Heart left ventricle (tissue), 16 donors: ENCODE measurements at places on chromosomes 1 and 21. TPM values are rescaled to one million over a fixed set of nuclear protein-coding genes. Genes with fewer than 3 reads are reported as not detected.
A peak's percentile ranks its signal among the peaks of the same experiment; 100 is the strongest.

DNA sequence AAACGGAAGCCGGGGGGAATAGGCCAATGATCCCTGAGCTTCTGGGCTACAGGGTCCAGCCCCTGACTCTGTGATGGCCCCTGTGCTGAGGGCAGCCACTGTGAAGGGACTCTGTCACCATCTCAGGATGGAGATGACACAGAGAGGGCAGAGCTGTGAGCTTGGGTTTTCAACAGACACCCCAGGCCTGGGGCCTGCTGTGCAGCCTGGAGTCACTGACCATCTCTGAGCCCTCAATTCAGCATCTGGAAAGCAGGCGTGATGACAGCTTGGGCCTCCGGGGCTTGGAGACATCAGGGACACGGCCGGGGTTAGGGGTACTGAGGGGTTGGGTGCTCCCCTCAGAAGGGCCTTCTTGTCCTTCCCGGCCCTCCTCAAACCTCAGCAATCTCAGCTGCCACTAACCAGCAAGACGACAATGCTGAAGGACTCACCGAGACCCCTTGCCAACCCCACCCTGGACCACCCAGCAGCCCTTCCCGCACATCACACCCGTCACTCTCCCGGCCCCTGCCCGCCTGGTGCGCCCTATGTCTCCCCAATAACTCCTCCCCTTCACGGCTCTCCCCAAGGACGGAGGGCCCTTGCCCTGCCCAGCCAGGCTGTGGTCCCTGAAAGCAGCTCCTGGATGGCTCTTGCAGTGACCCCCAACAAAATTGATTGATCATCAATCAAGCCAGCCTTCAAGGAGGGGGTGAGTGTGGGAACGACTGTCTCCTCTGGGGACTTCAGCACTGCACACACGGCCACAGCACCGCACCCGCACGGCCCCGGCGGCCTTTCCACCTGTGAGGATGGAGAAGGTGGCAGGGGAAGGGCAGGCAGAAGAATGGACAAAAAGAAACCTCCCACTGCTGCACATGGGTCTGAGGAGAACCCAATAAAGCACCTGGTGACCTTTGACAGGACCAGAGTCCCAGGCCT lies 4.3 kb downstream of the MEGF6 start:
- no peak for DNase-seq

GRCh38 chr1:3676581-3677470 lies 24.5 kb downstream of the TP73 start:
- peak; percentile 17 for DNase-seq

DNA sequence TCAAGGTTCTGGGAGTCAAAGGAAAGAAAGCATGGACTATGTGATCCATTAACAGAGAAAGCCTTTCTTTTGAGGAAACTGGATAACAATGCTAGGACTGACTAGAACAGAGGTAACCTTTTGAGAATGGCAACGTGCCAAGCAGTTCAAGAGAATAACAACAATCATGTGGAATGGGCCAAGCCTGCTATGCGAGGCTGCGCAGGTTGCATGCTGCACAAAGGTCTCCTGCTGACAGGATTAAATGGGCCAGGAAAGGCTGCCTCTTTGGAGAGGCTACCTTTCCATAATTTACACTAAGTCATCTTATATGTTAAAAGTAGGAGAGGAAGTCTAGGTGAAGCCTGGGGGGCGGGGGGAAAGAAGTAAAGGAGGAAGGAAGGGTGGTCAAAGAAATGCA lies 5.8 kb downstream of the PCNX2 start:
- no peak for DNase-seq

DNA sequence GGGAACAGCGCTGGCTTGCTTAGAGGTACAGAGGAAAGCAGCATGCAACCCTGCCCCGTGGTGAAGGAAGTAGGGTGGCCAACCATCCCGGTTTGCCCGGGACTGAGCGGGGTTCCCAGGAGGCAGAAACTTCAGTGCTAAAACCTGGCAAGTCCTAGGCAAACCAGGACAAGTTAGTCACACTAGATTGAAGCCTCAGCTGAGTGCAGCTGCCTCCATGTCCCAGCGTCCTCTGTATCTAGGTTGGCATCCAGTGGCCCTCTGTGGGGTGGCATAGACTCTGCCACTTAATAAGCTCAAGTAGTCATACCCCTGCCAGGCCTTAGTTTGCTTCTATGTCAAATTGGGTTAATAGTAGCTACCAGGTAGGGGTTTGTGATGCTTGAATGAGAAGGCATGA lies 67.1 kb downstream of the ATP2B4 start:
- no peak for DNase-seq

DNA sequence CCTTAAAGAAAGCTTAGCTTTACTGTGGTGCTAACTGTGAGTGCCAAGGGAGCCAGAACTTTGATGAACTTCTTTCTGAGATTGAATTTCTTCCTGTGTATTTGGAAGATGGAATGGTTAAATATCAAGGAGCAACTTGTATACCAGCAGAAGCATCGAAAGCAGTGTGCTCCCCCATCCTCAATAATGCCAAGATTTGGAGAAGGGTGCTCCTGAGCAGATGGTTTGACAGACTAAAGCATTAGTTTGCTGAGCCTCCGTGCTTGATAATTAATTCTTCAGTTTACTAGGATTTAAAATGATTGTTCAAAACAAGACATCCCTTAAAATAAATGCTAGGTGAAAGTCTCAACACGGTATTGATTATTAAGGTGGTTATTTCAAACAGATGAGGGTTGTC lies 42.4 kb upstream of the AKT3 start:
- no peak for DNase-seq

- no peak for DNase-seq
Observed at GRCh38 chr1:237712586-237713157, 178.1 kb downstream of the ZP4 start.

GRCh38 chr21:46052703-46053651 lies 44.9 kb upstream of the COL6A2 start:
- no peak for DNase-seq

DNA sequence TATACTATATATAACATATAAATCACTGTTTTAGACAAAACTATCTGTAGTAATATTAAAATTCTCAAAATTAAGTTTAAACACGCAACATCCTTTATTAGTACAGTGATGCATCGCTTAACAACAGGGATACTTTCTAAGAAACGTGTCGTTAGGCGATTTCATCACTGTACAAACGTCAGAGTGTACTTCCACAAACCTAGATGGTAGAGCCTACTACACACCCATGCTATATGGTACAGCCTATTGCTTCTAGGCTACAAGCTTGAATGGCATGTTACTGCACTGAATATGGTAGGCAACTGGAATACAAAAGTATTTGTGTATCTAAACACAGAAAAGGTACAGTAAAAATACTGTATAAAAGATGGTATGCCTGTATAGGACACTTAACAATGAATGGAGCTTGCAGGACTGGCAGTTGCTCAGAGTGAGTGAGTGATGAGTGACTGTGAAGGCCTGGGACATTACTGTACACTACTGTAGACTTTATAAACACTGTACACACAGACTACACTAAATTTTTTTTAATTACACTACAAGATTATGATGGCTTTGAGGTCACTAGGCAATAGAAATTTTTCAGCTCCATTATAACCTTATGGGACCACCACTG lies 10.5 kb downstream of the FOXJ3 start:
- no peak for DNase-seq

GRCh38 chr1:169933984-169934725 lies 40.5 kb upstream of the SCYL3 start:
- DNase-seq = no peak

- no peak for DNase-seq
Observed at GRCh38 chr21:30793581-30794314, 19.3 kb downstream of the KRTAP8-1 start.

- DNase-seq = no peak
Observed at GRCh38 chr1:44220755-44221154, 7.5 kb downstream of the DMAP1 start.

The GNG4 gene
- polyA plus RNA-seq = not detected

The KRTAP11-1 gene
- polyA plus RNA-seq = not detected

The ADAMTS1 gene
- 29.9 TPM for polyA plus RNA-seq

The LRRC40 gene
- 10.6 TPM for polyA plus RNA-seq

The PLPPR4 gene
- 0.17 TPM for polyA plus RNA-seq
